Activated T-helper 1 cell treated with Interleukin-2 at 50 U/mL for 16 hours (primary cell): ENCODE measurements at places on chromosomes 13 and 19.

GRCh38 chr19:29524201-29524911 lies 1.4 kb upstream of the VSTM2B start:
- DNase-seq: no peak

DNA sequence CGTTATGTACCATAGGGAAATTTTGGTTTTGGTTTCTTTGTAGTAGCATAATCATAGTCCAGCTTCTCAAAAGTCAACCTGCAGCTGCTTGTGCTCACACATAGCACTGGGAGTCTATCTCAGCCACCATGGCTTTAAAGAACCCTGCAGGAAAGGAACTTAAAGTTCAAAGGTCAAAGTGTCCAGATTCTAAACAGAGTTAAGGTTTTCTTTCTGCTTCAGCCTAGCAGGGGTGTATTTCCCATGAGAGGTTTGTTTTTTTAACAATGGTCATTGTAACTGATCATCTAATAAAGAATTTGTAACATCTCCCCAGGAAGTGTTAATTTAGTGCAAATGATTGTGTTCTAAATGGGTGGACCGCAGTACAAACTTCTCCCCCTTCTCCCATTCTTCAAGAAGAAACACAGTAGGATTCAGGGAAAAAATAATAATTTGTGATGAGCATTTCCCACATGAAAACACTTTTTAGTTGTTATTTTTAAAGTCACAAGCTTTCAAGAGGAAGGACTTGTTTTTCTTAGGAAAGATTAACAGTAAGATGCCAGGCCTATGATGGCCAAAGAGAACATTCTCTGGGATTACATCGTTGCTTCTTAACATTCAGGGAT lies 168.0 kb downstream of the EFNB2 start:
- no peak for DNase-seq

GRCh38 chr13:101155920-101156319 lies 260.4 kb downstream of the NALCN start:
- DNase-seq: no peak

DNA sequence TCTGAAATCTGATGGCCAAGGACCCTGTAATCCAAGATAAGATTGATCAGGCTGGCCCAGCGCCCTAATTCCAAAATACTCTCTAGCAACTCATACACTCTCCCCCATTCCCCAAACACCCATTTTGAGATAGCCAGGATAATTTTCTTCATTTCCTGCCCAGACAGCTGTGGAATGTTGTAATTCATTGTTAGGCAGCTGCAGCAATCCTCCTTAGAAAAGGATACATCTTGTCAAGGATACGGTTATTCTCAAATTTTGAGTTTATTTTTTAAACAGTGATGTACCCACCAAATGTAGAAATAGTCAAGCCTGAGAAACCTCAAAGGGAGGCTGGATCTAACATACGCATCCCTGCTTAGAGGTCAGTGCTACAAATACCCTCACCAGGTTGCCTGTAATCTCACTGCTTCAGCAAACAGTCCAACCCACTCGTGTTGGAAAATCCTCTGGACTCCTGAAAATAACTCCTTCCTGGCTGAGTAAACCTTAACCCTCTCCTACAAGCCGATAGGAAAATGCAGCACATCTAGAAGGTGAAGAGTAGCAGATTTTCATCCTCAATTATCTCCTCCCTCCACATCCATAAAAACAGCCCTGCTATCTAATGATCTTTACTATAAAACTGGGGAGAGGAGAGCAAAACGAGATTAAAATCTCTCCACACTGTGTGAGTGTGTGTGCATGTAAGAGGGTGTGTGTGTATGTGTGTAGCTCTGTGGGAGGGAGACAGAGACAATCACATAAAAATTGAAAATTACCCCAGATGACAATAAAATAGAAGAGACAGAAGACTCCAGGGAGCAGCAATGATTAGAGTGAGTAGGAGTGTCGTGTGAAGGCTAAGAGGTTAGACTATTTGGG lies 683.1 kb downstream of the DIAPH3 start:
- no peak for DNase-seq

DNA sequence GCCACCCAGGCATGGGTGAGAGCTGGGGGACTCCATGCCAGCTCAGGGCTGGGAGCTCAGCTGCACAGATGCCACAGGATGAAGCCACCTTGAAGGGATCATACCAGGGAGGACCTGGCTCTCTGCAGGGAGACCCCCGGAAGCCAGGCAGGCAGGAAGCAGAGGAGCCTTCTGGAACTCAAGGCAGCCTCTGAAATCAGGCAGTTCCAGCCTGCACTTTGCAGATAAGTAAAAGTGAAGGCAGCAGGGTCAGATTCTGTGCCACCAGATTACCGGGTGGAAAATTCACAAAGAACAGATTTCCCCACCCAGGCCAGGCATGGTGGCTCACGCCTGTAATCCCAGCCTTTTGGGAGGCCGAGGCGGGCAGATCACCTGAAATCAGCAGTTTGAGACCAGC lies 2.5 kb downstream of the TMEM259 start:
- DNase-seq: no peak

DNA sequence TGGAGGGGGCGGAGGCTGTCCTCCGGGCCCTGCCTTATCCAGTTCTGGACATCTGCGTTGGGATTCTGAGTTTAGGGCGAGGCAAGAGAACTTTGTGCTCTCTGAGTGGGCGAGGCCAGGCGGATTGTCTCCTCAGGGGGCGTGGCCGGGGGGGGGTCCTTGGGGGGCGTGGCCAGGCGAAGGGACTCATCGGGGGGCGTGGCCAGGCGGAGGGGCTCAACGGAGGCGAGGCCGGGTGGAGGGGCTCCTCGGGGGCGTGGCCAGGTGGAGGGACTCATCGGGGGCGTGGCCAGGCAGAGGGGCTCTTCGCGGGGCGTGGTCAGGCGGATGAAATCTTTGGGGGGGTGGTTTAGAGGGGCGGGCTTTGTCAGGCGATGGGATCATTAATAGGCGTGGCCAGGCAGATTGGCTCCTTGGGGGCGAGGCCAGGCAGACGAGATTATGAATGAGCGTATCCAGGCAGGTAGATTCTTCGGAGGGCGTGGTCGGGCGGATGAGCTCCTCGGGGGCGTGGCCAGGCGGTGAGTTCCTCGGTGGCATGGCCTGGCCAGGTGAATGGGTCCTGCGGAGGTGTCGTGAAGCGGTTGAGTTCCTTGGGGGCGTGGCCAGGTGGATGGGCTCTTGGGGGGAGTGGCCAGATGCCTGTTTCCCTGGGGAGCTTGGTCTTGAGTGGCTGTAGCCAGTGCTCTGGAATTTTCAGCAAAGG lies 10.3 kb upstream of the CACNG7 start:
- no peak for DNase-seq

GRCh38 chr13:73106513-73107178 lies 47.8 kb downstream of the KLF5 start:
- no peak for DNase-seq

DNA sequence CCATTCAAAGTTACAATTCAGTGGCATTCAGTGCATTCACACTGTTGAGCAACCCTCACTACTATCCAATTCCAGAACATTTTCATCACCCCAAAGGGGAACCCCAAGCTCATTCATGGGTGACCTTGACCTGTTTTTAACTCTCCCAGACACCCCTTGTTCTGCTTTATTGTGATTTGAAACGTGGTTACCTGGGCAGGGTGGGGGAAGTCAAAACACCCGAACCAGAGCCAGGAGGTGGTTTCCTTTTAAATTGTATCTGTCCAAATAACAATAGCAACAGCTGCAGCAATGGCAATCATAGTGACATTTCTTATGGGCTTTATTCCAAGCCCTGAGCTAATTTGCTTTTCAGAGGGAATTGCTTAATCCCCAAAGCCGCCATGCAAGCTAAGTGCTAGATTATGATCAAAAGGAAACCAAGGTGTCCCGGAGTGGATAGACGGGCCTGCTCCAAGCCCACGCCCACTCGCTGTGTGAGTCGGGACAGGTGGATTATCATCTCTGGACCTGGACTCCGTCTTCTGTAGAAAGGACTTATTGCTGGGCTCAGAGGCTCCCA lies 6.1 kb downstream of the PTGIR start:
- DNase-seq: no peak

DNA sequence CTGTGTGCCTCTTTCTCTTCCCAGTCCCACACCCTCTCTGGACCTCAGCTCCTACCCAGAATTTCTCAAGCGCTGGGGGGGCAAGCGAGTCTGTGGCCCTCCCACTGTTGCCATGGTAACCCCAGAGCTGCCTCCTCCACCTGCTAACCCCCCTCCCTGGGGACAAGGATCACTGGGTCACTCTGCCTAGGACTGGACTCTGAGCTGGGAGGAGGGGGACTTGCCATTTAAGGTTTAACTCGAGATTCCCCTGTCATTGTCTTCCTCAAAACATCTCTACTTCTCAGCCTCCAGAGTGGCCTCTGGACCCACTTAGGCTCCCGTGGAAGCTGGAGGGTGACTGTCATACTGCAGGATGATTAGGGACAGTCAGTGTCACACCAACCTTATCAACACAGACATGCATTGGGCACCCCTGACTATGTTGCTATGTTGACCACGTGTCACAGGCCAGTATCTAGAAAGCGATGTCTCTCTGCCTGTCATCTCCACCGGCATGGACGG lies 2.2 kb downstream of the PALM3 start:
- DNase-seq: no peak

- no peak for DNase-seq
These were observed 826.7 kb downstream of the DIAPH3 start for GRCh38 chr13:59337070-59337469.

DNA sequence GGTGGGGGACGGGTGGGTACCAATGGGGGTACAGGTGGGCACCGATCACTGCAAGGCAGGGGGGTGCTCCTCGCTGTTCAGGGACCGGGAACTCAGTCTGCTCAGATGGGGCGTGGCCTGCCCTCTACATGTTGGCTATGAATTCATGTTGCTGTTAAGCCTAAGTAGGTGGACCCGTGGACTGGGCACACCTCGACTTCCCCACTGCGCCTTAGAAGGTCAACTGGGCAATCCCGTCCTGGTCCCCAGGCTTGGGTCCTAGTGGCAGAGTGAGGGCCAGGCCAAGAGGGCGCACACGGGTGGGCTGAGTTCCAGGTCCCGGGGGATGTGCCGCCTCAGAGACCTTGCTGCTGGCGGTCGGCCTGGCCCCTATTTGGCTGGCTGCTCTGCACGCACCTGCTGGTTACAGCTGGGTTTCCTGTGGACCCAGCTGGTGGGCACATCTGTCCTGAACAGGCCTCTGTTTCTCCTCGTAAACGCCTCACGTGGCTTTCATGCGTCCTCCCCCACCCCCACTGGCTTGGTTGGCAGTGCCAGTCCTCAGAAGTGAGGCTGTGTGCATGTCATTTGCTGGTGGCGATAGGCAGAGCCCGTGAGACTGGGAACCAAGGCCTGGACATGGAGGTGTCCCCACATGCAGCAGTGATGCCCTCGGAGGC lies 13.5 kb upstream of the ZNF554 start:
- no peak for DNase-seq

DNA sequence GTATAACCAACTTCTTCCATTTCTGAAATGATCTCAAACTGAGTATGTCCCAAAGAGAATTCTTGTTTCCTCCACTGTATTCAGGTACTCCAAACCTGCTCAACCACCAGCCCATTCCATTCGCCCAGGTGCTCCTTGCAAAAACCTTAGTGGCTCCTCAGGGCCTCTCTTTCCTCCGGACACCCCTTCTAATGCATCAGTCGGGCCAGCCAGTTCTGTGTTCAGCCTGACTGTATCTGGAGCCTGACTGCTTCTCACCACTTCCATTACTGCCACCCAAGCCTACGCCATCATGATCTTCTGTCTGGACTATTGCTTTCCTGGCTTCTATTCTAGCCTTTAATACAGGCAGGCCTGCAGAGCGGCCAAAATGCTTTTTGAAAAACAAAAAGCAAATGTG lies 1.5 kb downstream of the PHF11 start:
- DNase-seq: no peak

- no peak for DNase-seq
These were observed 130.2 kb upstream of the C1QTNF9B start for GRCh38 chr13:24027494-24027893.

GRCh38 chr13:103156346-103156998 lies 90.3 kb upstream of the SLC10A2 start:
- DNase-seq: no peak

- DNase-seq: no peak
These were observed 111.1 kb upstream of the RNF113B start for GRCh38 chr13:98288211-98288610.

DNA sequence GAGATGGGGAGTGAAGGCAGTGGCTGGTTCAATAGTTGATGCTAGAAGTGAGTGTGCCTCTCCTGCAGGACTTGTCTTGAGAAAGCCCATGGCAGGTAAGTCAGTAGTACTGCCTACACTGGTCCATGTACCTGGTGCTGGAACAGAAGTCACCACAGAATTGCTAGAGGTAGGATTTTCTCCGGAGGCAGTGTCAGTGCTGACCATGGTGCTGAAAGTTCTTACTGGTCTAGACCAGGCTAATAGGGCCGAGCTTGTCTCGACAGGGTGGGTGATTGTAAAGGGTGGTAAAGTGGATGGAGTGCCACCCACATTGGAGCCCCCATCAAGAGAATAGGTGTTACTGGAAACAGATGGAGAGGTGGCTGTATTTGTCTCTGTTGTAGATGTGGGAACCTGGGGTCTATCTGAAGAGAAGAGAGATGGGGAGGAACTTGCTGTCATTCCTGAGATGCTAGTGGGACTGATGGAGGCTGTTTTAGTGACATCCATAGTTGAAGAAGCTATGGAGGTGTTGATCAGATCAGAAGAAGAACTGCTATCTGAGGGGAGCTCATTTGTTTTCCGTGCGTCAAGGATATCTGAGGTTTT lies 36.6 kb downstream of the MUC16 start:
- no peak for DNase-seq

GRCh38 chr13:35566340-35566739 lies 89.9 kb upstream of the MAB21L1 start:
- DNase-seq: no peak

DNA sequence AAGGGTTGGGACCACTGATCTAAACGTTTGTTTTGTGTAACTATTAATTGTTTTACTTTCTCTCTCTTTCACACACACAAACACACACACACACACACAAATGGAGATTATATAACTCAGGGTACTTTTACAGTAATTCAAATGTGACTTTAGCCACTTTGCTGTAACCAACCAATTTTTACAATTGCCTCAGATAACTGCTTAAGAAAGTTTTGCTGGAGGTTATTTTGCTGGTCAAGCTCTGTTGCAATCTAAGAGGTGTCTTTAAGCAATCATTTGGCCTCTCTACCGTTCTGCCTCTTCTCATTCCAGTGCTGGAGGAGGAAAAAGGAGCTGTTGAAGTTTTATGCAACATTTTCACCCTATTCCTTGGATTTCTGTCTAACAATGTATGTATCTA lies 63.0 kb downstream of the TBC1D4 start:
- no peak for DNase-seq

- no peak for DNase-seq
These were observed 3.5 kb upstream of the SIGLEC7 start for GRCh38 chr19:51138549-51138979.

GRCh38 chr19:8569066-8569771 lies 8.0 kb downstream of the MYO1F start:
- peak; percentile 60 for DNase-seq

DNA sequence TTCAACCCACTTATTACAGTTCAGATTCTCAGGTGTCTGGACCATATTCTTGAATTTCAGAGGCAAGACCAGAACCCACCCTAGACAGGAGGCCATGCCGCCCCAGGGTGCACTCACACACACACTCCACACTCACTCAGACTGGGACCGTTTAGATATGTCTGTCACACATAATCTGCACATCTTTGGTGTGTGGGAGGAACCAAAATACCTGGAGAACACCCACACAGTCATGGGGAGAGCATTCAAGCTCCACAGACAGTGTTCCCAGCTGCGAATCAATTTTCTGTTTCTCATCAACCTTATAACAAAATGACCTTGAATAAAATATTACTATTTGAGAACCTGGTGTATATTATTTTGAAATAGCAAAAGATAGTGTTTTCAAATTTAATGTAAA lies 2353.0 kb downstream of the PCDH9 start:
- DNase-seq: no peak

GRCh38 chr19:43499042-43499441 lies 5.5 kb downstream of the PHLDB3 start:
- DNase-seq: no peak

GRCh38 chr19:34345947-34346351 lies 19.0 kb upstream of the GPI start:
- DNase-seq: peak; percentile 41
